ENCODE measurements at places on chromosomes 16 and 17. TPM values are rescaled to one million over a fixed set of nuclear protein-coding genes. Genes with fewer than 3 reads are reported as not detected.

GRCh38 chr17:21297026-21297520, 12.6 kb downstream of the MAP2K3 start:
- DNase-seq: no peak

DNA sequence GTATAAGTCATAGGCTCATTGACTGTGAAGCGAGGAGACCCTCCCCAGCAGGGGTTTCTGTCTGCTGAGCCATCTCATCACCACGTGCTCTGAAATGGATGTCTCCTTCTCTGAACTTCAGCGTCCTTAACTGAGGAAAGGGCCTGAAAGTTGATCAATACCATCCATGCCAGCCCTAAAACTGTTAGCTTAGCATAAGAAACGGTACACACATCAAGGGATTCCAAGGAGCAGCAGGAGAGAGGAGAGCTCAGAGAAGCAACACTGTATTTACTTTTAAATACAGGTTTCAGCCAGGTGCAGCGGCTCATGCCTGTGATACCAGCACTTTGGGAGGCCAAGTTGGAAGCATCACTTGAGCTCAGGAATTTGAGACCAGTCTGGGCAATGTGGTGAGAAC, 248.9 kb upstream of the TNRC6C start:
- DNase-seq: peak; percentile 5

DNA sequence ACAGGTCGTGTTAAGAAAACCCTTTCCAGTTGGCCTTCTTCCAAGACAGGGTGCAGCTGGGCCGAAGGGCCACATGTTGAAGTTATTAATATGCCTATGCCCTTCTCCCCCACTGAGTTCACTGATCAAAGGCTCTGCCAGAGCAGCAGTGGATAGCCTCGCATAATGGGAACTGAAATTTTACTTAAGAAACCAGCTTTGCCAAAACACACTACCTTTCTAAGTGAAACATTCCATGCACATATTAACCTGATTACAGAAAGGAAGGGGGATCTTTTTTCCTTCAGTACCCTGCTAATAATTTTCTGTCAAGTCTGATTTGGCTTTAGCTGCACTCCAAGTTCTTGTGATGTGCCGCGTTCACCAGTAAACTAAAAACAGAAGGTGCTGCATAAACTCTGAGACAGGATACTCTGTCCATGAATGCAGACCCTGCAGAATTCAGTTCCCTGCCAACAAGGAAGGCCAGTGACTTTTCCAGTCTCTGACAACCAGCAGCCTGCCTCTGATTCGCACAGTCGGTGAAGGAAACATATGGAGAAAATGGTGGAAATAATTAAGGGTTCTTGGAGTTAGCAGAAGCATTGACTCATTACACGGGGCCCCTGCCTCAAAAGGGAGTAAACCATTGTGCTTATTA, 283.8 kb downstream of the ZFHX3 start:
- no peak for DNase-seq

Gene DYNLL2
- 34.3 TPM for total RNA-seq

Gene ASPHD1
- total RNA-seq: 3.9 TPM
